ENCODE measurements at places on chromosomes 1 and 21. TPM values are rescaled to one million over a fixed set of nuclear protein-coding genes. Genes with fewer than 3 reads are reported as not detected.

SYPL2 gene
- 2.5 TPM for polyA plus RNA-seq

LRRC52 gene
- not detected for polyA plus RNA-seq

RBM11 gene
- not detected for polyA plus RNA-seq

ZYG11A gene
- not detected for polyA plus RNA-seq

S100A5 gene
- not detected for polyA plus RNA-seq

MIXL1 gene
- not detected for polyA plus RNA-seq

IL12RB2 gene
- polyA plus RNA-seq: 0.90 TPM

SPRR2A gene
- polyA plus RNA-seq: not detected

SPATA21 gene
- polyA plus RNA-seq: 0.36 TPM

PRRC2C gene
- 26.9 TPM for polyA plus RNA-seq

UMODL1 gene
- polyA plus RNA-seq: not detected

S100A3 gene
- 7.2 TPM for polyA plus RNA-seq

PALMD gene
- polyA plus RNA-seq: 9.8 TPM

FLG2 gene
- not detected for polyA plus RNA-seq

MYOM3 gene
- polyA plus RNA-seq: 0.33 TPM

CRABP2 gene
- polyA plus RNA-seq: 31.3 TPM

LEPR gene
- polyA plus RNA-seq: 4.8 TPM

FAM151A gene
- 0.22 TPM for polyA plus RNA-seq

KRTAP19-1 gene
- not detected for polyA plus RNA-seq

CEP350 gene
- polyA plus RNA-seq: 9.8 TPM

C1orf185 gene
- polyA plus RNA-seq: not detected

WNT2B gene
- 1.3 TPM for polyA plus RNA-seq

NEXN gene
- polyA plus RNA-seq: 44.6 TPM

CELSR2 gene
- polyA plus RNA-seq: 0.94 TPM

S100B gene
- 271 TPM for polyA plus RNA-seq

TOE1 gene
- 6.9 TPM for polyA plus RNA-seq

OR6K3 gene
- not detected for polyA plus RNA-seq
